ENCODE measurements at places on chromosomes 5 and 9. TPM values are rescaled to one million over a fixed set of nuclear protein-coding genes. Genes with fewer than 3 reads are reported as not detected.

Gene PALM2AKAP2
- 5.2 TPM for total RNA-seq

Gene CKMT2
- total RNA-seq: not detected

Gene CEL
- 1.8 TPM for total RNA-seq

Gene PTGDS
- total RNA-seq: 5.2 TPM

Gene SLC12A7
- 76.9 TPM for total RNA-seq

Gene ASPN
- not detected for total RNA-seq

Gene CDHR2
- total RNA-seq: 1.7 TPM

Gene PCDHGA5
- 0.46 TPM for total RNA-seq

Gene ZNF883
- not detected for total RNA-seq

Gene PDLIM4
- total RNA-seq: 0.74 TPM

Gene DMRT3
- total RNA-seq: not detected

Gene NUDT2
- 27.1 TPM for total RNA-seq

Gene OR13C3
- total RNA-seq: not detected

Gene PHF19
- 213 TPM for total RNA-seq

Gene SMIM33
- total RNA-seq: 0.54 TPM

Gene RANBP3L
- total RNA-seq: not detected

Gene MATR3
- total RNA-seq: 229 TPM

Gene GABRB2
- not detected for total RNA-seq

Gene RAD50
- 28.4 TPM for total RNA-seq

Gene RETREG1
- total RNA-seq: 39.9 TPM

Gene LIFR
- not detected for total RNA-seq

Gene SHISAL2B
- total RNA-seq: not detected

Gene GMCL2
- total RNA-seq: not detected

Gene OTULIN
- 67.0 TPM for total RNA-seq

Gene MUSK
- not detected for total RNA-seq

Gene WDR38
- not detected for total RNA-seq

Gene SPINK13
- total RNA-seq: not detected

Gene COL15A1
- 0.51 TPM for total RNA-seq

Gene AGXT2
- total RNA-seq: not detected

Gene SOX30
- 0.12 TPM for total RNA-seq

Gene TRAF1
- total RNA-seq: 97.1 TPM

Gene C5orf52
- not detected for total RNA-seq

Gene FOXD4L5
- total RNA-seq: 0.32 TPM

Gene SPAG8
- 0.96 TPM for total RNA-seq

Gene NIPAL4
- total RNA-seq: 0.54 TPM

Gene BTF3
- total RNA-seq: 673 TPM

Gene PPP2CA
- total RNA-seq: 137 TPM

Gene NOXA1
- 0.80 TPM for total RNA-seq

Gene PCDHGB5
- total RNA-seq: 0.66 TPM

Gene PIP5K1B
- total RNA-seq: 4.7 TPM

Gene SHOC1
- total RNA-seq: not detected

Gene CAMK4
- 80.6 TPM for total RNA-seq

Gene FABP6
- total RNA-seq: not detected

Gene ADRB2
- total RNA-seq: 0.81 TPM

Gene CARTPT
- not detected for total RNA-seq

Gene CDK5RAP2
- total RNA-seq: 77.9 TPM

Gene FGF10
- total RNA-seq: not detected

Gene C9
- total RNA-seq: not detected

Gene SPATA31C1
- not detected for total RNA-seq

Gene FBP2
- not detected for total RNA-seq

Gene HRH2
- total RNA-seq: 39.8 TPM

Gene PDZD2
- not detected for total RNA-seq

Gene SPINK14
- total RNA-seq: not detected

Gene QRFP
- total RNA-seq: not detected

Gene FCHO2
- total RNA-seq: 1.4 TPM

Data from T-helper 1 cell treated with Interleukin-12 subunit alpha and Interleukin-12 subunit beta and Interleukin-4 antibody, amounts not matched to agents 30 ng/mL and 1 ng/mL, for 36 hours (primary cell).